Left ventricle myocardium inferior (tissue), 1 donor: ENCODE measurements at places on chromosomes 4 and X. TPM values are rescaled to one million over a fixed set of nuclear protein-coding genes. Genes with fewer than 3 reads are reported as not detected.

GPR143 gene
- total RNA-seq: not detected

ATP1B4 gene
- 1.8 TPM for total RNA-seq

GRCh38 chr4:29861307-29861706 is 858.9 kb upstream of the PCDH7 start:
- DNase-seq: no peak
- no peak overlapping the region for H3K27ac ChIP-seq
- no peaks in the 10 kb centered on the region for H3K27me3 ChIP-seq
- H3K4me3 ChIP-seq: no peak overlapping the region

DNA sequence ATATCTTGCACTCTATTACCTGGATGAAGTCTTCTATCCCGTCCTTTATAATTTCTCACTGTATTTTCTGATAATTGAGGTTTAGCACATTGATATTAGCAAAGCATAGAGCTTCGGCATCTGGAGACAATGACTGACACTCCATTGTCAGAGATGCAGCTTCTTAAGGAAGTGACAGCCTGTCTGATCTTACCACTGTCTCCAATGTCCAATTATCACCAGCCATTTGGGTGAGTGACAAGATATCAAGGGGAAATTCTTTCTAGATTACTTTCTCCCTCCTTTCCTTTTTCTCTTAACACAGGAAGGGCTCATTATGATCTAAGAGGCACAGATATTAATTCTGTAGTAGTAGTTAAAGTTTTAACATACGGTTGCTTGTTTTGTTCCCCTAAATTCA is 86.4 kb downstream of the LDB2 start:
- no peak overlapping the region for H3K27ac ChIP-seq
- H3K4me1 ChIP-seq: no peaks in the 10 kb centered on the region
- peaks cover 3% of the 10 kb centered on the region for H3K27me3 ChIP-seq
- no peak overlapping the region for H3K4me3 ChIP-seq
- DNase-seq: no peak

- H3K4me1 ChIP-seq: no peaks in the 10 kb centered on the region
- H3K36me3 ChIP-seq: no peaks in the 10 kb centered on the region
- no peaks in the 10 kb centered on the region for H3K27me3 ChIP-seq
- H3K4me3 ChIP-seq: no peak overlapping the region
These were observed 758.5 kb downstream of the KCTD8 start for GRCh38 chr4:43690116-43690515.

DNA sequence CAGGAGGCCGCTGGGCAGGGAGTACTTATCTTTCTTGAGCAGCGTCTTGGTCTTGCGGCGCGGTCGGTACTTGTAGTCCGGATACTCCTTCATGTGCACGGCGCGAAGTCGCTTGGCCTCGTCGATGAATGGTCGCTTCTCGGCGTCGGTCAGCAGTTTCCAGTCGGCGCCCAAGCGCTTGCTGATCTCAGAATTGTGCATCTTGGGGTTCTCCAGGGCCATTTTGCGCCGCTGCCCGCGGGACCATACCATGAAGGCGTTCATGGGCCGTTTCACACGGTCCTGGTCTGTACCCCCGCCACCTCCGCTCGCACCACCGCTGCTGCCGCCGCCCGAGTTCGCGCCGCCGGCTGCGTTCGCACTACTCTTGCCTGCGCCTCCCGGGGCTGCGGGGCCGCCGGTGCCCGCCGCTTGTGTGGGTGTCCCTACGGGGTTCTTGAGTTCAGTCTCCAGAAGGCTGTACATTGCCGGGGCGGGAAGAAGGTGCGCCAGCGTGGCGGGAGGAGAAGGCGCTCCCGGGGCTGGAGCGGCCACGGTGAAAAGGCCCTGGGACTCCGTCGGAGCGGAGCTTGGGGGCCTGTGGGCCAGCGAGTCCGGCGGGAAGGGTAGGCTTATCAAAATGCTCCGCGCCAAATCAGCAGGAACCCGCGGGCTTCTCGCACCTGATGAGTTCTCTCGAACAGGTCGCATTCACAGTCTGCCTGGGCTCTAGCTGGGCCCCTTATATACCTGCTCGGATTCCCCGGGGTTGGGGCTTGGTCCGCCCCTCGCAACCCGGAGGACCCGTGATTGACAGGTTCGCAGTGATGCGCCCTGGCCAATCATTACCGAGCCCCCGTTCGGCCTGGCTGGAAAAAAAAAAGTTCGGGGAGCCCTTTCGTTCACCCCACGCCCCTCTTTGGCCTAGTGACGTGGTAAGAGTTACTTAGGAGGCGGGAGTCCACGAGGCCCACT is at the start of gene SOX3:
TSS of gene SOX3 (minus strand) at position 699 of the 954 bp plus-strand sequence. CDS start at position 690, 9 bp downstream.
- H3K36me3 ChIP-seq: no peaks in the 10 kb centered on the region
- peaks cover 99% of the 10 kb centered on the region for H3K27me3 ChIP-seq
- peak within 1 kb of the TSS; percentile 57 for H3K4me3 ChIP-seq

RTL9 gene
- total RNA-seq: 0.66 TPM

GRCh38 chrX:20681683-20682082 is 415.0 kb upstream of the RPS6KA3 start:
- no peak overlapping the region for H3K27ac ChIP-seq
- no peaks in the 10 kb centered on the region for H3K36me3 ChIP-seq
- no peaks in the 10 kb centered on the region for H3K4me1 ChIP-seq
- DNase-seq: no peak
- H3K4me3 ChIP-seq: no peak overlapping the region

- DNase-seq: peak; percentile 17
- no peak overlapping the region for H3K4me3 ChIP-seq
- H3K27ac ChIP-seq: no peak overlapping the region
- no peaks in the 10 kb centered on the region for H3K27me3 ChIP-seq
These were observed 196.3 kb upstream of the HHIP start for GRCh38 chr4:144449611-144450010.

- no peaks in the 10 kb centered on the region for H3K27me3 ChIP-seq
- H3K27ac ChIP-seq: no peak overlapping the region
- no peaks in the 10 kb centered on the region for H3K4me1 ChIP-seq
These were observed 318.6 kb upstream of the FAT1 start for GRCh38 chr4:187042251-187042650.

- H3K27me3 ChIP-seq: no peaks in the 10 kb centered on the region
- H3K4me1 ChIP-seq: no peaks in the 10 kb centered on the region
- DNase-seq: no peak
These were observed 122.9 kb upstream of the FMR1 start for GRCh38 chrX:147788641-147789350.

- H3K27me3 ChIP-seq: peaks cover 33% of the 10 kb centered on the region
- no peak for DNase-seq
- H3K27ac ChIP-seq: no peak overlapping the region
- no peaks in the 10 kb centered on the region for H3K36me3 ChIP-seq
These were observed 16.2 kb downstream of the SMIM31 start for GRCh38 chr4:164770010-164770724.

GRIA3 gene
- total RNA-seq: 3.7 TPM

GRCh38 chr4:180314972-180315371 is 1928.2 kb upstream of the TENM3 start:
- DNase-seq: no peak
- H3K36me3 ChIP-seq: no peaks in the 10 kb centered on the region
- H3K4me1 ChIP-seq: no peaks in the 10 kb centered on the region
- no peaks in the 10 kb centered on the region for H3K27me3 ChIP-seq
- H3K27ac ChIP-seq: no peak overlapping the region
- no peak overlapping the region for H3K4me3 ChIP-seq

CENPE gene
- total RNA-seq: 0.85 TPM

- no peaks in the 10 kb centered on the region for H3K36me3 ChIP-seq
- H3K4me1 ChIP-seq: peaks cover 14% of the 10 kb centered on the region
- no peaks in the 10 kb centered on the region for H3K27me3 ChIP-seq
- peak; percentile 48 for DNase-seq
- H3K4me3 ChIP-seq: no peak overlapping the region
- peak overlapping the region; percentile 3 for H3K27ac ChIP-seq
These were observed 55.5 kb upstream of the MAGED1 start for GRCh38 chrX:51837921-51838320.

DNA sequence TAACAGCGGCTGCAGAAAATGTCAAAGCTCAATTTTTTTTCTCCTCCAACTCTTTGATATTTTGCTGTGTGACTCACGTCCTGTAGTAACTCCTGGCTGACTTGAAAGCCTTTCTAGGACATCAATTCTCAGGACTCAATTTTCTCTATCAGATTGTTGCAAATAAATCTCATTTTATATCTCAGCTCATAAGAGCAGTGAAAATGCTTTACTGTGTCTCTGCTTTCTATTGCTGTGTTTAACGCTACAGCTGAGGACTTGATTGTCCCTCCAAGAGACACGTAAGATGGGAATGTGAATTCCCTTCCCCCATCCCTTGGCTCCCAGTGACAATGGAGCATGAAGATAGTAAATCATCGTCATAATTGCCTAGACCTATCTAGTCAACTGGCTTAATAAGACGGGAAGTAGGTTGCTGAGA is 20.5 kb upstream of the CBR4 start:
- no peaks in the 10 kb centered on the region for H3K4me1 ChIP-seq
- no peaks in the 10 kb centered on the region for H3K36me3 ChIP-seq
- H3K27ac ChIP-seq: no peak overlapping the region
- H3K4me3 ChIP-seq: no peak overlapping the region
- no peaks in the 10 kb centered on the region for H3K27me3 ChIP-seq
- DNase-seq: no peak

- no peak overlapping the region for H3K4me3 ChIP-seq
- no peaks in the 10 kb centered on the region for H3K4me1 ChIP-seq
- no peaks in the 10 kb centered on the region for H3K36me3 ChIP-seq
- no peak for DNase-seq
These were observed 25.1 kb upstream of the PRDM8 start for GRCh38 chr4:80172203-80172602.

NUP62CL gene
- 1.1 TPM for total RNA-seq

- H3K4me3 ChIP-seq: no peak overlapping the region
- no peaks in the 10 kb centered on the region for H3K4me1 ChIP-seq
- no peak for DNase-seq
- H3K36me3 ChIP-seq: no peaks in the 10 kb centered on the region
- no peaks in the 10 kb centered on the region for H3K27me3 ChIP-seq
These were observed 16.3 kb upstream of the MAOB start for GRCh38 chrX:43898406-43899035.

GRCh38 chr4:56648021-56648823 is 32.9 kb downstream of the HOPX start:
- no peak for DNase-seq
- no peak overlapping the region for H3K4me3 ChIP-seq
- peaks cover under 1% of the 10 kb centered on the region for H3K4me1 ChIP-seq
- no peaks in the 10 kb centered on the region for H3K36me3 ChIP-seq

DNA sequence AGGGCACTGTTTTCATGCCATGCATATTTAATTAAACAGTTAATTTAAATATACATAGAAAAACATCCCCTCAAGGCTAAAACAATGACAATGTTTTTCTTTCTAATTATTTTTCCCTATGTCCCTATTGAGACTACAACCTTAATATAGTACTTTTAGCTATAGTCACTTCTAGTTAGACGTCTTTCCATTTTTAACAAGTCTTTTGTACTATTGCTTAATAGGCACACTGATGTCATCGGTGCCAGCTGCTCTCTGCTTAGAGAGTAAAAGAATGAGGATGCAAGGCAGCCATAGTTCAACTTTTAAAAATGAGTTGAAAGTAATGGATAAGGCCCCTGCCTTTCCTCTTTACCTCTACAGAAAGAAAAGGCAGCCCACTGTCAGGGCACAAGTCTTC is 191.1 kb downstream of the KCTD8 start:
- no peaks in the 10 kb centered on the region for H3K36me3 ChIP-seq
- DNase-seq: no peak
- H3K4me1 ChIP-seq: no peaks in the 10 kb centered on the region
- no peak overlapping the region for H3K27ac ChIP-seq
- no peak overlapping the region for H3K4me3 ChIP-seq

CENPI gene
- total RNA-seq: 0.27 TPM

RPL39 gene
- 1,056 TPM for total RNA-seq

DNA sequence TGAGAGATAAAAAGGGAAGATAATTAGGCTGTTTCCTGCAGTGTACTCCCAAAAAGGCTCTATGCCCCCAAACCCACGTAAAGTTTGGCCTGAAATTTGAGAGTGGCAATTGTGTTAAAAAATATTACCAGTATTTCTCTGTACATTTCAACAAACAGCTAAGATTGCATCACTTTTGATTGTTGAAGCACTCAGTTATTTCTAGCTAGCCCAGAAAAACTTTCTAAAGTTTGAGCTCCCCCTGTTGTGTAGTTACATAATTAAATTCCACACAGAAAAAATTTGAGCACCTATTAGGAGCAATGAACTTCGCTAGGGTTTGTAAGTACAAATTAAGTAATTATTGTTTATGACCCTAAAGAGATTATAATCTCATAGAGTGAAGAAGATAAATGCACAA is 109.4 kb downstream of the DLG3 start:
- no peak overlapping the region for H3K4me3 ChIP-seq
- H3K4me1 ChIP-seq: no peaks in the 10 kb centered on the region

DNA sequence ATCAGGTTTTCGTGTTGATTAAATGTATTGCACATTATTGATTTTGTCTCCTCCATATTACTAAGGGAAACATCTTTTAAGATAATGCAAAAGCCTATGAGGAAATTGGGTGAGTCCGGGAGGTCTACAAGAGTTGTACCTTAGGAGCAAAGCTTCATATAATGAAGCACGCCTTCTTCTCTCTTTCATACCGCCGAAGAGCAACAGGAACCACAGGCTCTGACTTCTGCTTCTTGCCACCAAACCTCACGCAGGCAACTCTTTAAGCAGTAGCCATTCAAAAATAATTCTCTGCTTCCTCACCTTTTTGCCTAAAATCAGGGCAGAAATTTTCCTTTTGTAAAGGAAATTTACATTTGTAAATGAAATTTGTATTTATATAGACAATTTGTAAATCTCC is 139.6 kb downstream of the SPRY1 start:
- DNase-seq: no peak
- H3K4me3 ChIP-seq: no peak overlapping the region
- no peaks in the 10 kb centered on the region for H3K4me1 ChIP-seq
- no peak overlapping the region for H3K27ac ChIP-seq
- H3K27me3 ChIP-seq: no peaks in the 10 kb centered on the region

- H3K27me3 ChIP-seq: no peaks in the 10 kb centered on the region
- no peak overlapping the region for H3K27ac ChIP-seq
These were observed 18.0 kb downstream of the STAP1 start for GRCh38 chr4:67576538-67576937.

NR0B1 gene
- total RNA-seq: not detected
